NCI-H2081 treated with DMSO at 0.1 percent for 48 hours (cell line): ENCODE measurements at places on chromosomes 6 and 20.

- no peak for DNase-seq
Measured at GRCh38 chr6:3031857-3032640, 32.4 kb downstream of the NQO2 start.

GRCh38 chr6:46080111-46080510 is 49.7 kb upstream of the ENPP4 start:
- DNase-seq: no peak

GRCh38 chr20:3174442-3175261 is 1.3 kb upstream of the LZTS3 start:
- DNase-seq: no peak

- no peak for DNase-seq
Measured at GRCh38 chr6:34645627-34646026, 50.9 kb downstream of the ILRUN start.

DNA sequence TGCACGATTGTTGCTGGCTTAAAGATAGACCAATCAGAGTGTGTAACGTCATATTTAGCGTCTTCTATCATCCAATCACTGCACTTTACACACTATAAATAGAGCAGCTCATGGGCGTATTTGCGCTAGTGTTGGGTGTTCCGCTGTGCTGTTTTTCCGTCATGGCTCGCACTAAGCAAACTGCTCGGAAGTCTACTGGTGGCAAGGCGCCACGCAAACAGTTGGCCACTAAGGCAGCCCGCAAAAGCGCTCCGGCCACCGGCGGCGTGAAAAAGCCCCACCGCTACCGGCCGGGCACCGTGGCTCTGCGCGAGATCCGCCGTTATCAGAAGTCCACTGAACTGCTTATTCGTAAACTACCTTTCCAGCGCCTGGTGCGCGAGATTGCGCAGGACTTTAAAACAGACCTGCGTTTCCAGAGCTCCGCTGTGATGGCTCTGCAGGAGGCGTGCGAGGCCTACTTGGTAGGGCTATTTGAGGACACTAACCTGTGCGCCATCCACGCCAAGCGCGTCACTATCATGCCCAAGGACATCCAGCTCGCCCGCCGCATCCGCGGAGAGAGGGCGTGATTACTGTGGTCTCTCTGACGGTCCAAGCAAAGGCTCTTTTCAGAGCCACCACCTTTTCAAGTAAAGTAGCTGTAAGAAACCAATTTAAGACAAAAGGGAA is 57.9 kb downstream of the TRIM38 start:
- no peak for DNase-seq

DNA sequence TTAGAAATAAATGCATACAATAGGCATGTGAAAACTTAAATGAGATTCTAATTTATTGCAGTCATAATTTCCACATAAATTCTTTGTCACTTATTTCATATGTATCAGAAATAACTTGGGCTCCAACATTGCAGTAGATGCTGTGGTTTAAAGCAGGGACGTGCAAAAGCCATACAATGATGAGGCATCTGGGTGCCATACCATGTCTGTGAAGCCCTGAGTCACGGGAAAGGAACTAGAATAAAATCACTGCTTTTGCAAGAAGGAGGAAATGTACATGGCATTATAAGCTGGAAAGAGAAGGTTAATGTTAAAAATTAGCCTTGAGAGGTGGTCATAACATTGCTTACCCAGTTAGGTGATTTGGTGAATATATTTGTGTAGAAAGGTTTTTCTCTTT is 180.4 kb downstream of the SASH1 start:
- no peak for DNase-seq

GRCh38 chr6:43954311-43955131 is 172.7 kb downstream of the MRPL14 start:
- no peak for DNase-seq

- no peak for DNase-seq
Measured at GRCh38 chr6:15341311-15342001, 95.6 kb downstream of the JARID2 start.

DNA sequence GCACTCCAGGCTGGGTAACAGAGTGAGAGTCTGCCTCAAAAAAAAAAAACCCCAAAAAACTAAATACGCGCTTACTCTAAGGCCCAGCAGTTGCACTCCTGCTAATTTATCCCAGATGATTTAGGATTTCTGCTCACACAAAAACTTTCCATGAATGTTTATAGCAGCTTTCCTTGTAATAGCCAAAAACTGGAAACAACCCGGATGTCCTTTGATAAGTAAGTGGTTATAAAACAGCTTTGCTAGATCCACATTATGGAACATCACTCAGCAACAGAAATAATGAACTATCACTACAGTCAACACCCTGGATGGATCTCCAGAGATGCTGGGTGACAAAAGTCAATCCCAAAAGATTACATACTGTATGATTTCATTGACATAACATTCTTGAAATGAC is 220.4 kb upstream of the JARID2 start:
- DNase-seq: no peak

DNA sequence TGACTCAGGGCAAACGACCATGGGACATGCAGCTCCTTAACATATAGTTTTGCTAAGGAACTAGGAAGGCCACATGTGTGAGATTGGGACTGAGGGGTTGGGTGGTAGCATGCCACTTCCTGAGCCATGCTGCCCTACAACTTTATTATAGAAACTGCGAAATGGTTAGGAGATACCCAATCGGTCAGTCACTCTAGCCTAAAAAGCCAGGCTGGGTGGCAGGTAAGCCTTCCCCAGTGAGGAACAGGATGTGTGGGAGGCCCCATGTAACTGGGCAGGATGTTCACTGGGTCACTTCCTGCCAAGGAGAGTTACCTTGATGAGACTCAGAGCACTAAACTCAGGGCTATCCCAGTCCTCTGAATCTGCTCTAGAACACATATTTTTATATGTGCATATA is 123.5 kb downstream of the MAP3K7 start:
- no peak for DNase-seq

GRCh38 chr20:57633945-57634491 is 13.8 kb upstream of the ZBP1 start:
- DNase-seq: no peak

DNA sequence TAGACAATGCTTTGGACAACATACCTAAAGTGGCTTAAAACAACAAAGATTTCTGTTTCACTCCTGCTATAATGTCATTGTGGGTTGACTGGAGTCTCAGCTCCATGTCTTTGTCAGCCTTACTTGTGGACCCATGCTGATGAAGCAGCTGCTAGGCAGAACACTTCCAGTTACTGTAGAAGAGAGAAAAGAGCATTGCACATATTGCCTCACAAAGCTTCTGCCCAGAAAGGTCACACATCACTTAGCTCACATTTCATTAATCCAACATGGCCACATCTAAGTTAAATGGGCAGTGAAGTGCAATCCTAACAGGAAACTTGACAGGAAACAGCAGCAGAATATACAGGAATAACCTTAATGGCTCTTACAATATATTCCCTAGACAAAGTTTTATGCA is 480.5 kb upstream of the HTR1E start:
- DNase-seq: no peak

- DNase-seq: peak; percentile 13
Measured at GRCh38 chr6:26286168-26286877, 78.7 kb upstream of the BTN3A2 start.

DNA sequence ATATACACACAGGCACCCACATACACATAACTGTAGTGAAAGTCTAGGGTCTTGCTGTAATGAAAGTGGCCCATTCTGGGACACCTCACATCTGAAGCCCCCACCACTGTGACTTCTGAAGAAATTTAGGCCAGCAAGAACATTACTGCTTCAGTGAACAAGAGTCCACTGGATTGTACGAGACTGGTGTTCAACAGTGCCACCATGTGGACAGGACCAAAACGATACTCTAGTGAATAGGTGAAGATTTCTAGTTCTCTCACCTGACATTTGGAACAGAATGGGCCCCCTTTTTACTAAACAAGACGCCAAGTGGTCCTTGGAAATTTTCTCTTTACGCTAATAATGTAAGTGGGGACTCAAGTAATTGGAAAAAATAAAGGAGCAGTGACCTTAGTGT is 156.9 kb downstream of the MAFB start:
- no peak for DNase-seq

DNA sequence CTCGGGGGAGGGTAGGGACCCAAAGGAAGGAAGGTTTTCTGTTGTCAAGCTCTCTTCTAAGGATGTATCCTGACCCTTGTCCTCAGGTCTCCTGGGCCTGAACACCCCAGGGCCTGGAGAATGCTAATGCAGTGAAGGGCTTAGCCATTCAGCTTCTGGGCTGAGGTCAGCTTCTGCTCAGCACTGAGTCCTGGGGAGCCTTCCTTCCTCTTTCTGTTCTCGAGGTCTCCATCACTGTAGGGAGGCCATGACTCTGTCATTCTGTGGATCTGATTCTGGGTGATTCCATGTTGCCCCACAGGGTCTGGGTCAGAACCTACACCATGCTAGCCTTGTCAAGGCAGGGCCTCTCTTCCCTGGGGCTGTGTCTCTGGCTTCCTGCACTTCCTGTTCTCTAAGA is 712.7 kb downstream of the DHX35 start:
- DNase-seq: no peak

- DNase-seq: no peak
Measured at GRCh38 chr6:91273729-91274128, 686.9 kb upstream of the MAP3K7 start.

DNA sequence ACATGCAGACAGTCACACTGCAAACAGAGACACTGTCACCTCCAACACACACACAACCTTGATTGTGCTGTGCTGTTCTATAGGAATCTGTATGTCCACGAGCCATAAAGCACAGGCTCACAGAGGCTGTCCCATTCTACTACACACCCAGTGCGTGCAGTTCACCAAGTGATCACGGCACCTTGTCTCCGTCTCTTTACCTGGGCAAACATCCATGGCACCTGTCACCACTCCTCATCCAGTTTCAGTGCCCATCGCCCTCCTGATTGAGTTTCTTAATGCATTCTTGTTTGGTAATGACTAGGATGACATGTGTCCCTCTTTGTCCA is 65.8 kb upstream of the STMND1 start:
- no peak for DNase-seq

DNA sequence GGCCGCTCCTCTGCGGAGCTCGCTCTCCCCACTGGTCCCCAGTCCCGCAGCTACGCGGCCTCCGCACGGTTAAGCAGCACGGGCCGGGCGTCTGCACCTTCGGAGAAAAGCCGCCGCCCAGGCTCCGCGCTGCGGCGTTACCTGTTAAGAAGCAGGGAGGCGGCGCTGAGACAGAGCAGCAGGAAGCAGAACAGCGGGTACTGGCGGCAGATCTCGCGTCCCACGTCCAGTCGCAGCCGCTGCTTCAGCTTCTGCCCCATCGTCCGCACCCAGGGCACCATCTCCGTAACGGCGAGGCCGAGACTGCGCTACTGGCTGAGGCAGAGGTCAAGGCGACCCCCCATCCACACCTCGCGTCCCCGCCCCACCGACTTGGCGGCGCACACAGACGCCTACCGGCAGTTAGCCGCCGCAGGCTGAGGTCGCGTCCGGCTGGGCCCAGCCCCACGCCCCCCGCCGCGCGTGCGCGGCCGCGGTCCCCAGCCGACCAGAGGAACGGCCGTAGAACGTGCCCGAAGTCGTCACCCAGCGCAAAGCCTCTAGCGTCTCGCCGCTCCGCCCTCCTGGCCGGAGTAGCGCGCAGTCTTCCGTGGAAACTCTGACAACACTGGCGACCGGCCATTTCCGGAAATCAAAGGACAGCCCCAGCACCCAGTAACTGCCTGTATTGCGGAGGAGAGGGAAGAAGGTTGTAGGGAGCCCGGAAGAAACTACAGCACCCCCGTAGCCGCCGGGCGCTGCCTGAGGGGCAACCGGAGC is at the start of gene SNX14:
SNX14 (minus strand) TSS at position 421 of the 759 bp plus-strand sequence; CDS start at position 281, 140 bp downstream.
- DNase-seq: peak; percentile 16

DNA sequence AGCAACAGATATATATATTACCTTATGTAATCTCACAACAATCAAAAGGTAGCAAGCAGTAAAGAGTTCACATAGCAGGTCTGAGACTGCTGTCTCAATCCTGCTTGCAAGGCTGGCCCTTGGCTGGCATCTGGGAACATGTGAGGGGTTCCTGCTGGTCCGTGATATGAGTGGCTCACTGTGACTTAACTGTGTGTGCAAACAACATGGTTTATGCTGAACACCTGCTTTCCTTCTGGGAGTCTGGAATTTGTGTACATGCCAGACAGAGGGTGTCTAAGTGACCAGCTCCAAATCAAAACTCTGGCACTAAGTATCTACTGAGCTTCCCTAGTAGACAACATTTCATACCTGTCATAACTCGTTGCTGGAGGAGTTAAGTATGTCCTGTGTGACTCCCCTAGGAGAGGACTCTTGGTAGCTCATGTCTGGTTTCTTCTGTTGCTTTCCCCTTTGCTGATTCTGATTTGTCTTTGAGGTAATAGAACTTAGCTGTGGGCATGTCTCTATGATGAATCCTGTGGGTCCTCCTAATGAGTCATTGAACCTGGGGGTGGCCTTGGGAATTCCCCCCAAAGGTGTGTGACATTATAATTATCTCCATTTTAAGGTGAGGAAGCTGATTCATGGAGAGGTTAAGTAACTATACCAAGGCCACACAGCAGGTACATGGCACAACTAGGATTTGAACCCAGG is 131.6 kb upstream of the NEDD9 start:
- no peak for DNase-seq

DNA sequence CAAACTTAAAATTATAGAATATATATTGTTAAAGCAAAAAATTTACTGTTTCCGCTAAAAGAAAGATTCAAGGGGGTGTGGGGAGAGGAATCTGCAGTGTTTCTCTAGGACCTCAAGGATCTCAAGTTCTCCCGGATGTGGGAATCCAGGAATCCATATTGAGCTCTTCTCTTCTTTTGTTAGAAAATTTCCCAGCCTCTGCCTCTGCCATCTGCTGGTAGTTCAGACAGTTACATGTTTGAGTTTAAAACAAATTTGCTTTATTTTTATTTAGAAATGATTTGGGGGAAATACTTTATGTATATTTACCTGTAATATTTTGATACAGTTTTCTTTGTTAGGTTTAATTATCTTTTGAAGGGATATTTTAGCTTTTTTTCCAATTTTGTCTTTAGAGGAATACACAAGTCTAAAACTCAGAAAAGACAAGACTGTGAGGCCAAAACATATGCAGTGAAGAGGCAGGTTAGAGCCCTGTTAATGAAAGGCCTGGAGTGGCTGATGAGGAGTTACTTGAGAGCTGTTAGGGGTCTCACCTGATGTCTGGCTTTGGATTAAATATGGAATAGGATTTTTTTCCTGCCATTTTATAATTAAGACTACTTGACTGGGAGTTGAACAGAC is 268.8 kb downstream of the ARID1B start:
- DNase-seq: no peak

GRCh38 chr6:151067684-151068596 is 171.8 kb upstream of the AKAP12 start:
- DNase-seq: no peak

GRCh38 chr6:125918681-125919566 is 37.6 kb upstream of the HINT3 start:
- peak; percentile 27 for DNase-seq

DNA sequence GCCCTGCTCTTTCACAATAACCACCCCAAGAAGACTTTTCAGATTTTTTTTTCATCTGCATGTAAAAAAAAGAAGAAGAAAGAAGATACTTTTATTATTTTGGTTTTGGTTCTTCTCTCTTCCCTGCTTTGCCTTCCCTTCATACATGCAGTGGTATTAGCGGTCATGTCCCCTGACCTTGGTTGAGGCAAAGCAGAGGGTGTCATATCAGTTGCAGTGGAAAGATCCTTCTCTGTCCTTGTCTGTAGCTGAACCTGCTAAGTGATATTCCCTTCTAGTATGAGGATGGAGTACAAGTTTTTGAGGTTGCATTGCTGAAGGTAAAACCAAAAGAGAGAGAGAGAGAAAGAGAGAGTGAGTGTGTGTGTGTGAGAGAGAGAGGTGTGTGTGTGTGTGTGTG is 345.7 kb downstream of the UTRN start:
- DNase-seq: no peak

GRCh38 chr6:136158387-136158821 is 91.7 kb downstream of the MTFR2 start:
- no peak for DNase-seq

- no peak for DNase-seq
Measured at GRCh38 chr6:129606664-129607063, 103.3 kb downstream of the ARHGAP18 start.
